Fibroblast of lung (primary cell): ENCODE measurements at places on chromosomes 2 and 18.
A peak's percentile ranks its signal among the peaks of the same experiment; 100 is the strongest.

- H3K4me3 ChIP-seq = no peak overlapping the region
- H3K36me3 ChIP-seq = no peaks in the 10 kb centered on the region
- DNase-seq = peak; percentile 63
- no peak overlapping the region for H3K27ac ChIP-seq
Observed at GRCh38 chr18:46407486-46408166, 249.4 kb downstream of the LOXHD1 start.

DNA sequence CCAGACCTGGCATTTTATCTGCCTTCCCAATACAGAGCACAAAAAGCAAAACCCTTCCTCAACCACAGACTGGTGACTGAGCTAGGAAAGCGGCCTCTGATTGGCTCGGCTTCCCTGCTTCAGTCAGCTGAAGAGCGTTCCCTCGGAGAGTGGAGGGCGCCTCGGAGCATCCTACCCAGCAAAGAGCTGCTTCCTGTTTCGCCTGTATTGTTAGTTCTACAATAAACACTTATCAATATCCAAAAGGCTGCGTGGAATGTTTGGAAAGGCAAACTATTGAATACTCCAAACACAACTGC, 125.0 kb downstream of the CACNB4 start:
- H3K27ac ChIP-seq = no peak overlapping the region
- H3K36me3 ChIP-seq = no peaks in the 10 kb centered on the region
- peaks cover 3% of the 10 kb centered on the region for H3K27me3 ChIP-seq
- no peaks in the 10 kb centered on the region for H3K4me1 ChIP-seq
- peak; percentile 65 for DNase-seq

GRCh38 chr2:214377286-214377624, 33.6 kb upstream of the VWC2L start:
- no peak overlapping the region for H3K27ac ChIP-seq
- DNase-seq = no peak
- no peaks in the 10 kb centered on the region for H3K4me1 ChIP-seq
- H3K27me3 ChIP-seq = no peaks in the 10 kb centered on the region

- DNase-seq = peak; percentile 66
- H3K36me3 ChIP-seq = peaks cover 2% of the 10 kb centered on the region
- H3K27me3 ChIP-seq = no peaks in the 10 kb centered on the region
- H3K4me3 ChIP-seq = peak overlapping the region; percentile 78
Observed at GRCh38 chr2:161238560-161239325, 69.5 kb upstream of the PSMD14 start.

DNA sequence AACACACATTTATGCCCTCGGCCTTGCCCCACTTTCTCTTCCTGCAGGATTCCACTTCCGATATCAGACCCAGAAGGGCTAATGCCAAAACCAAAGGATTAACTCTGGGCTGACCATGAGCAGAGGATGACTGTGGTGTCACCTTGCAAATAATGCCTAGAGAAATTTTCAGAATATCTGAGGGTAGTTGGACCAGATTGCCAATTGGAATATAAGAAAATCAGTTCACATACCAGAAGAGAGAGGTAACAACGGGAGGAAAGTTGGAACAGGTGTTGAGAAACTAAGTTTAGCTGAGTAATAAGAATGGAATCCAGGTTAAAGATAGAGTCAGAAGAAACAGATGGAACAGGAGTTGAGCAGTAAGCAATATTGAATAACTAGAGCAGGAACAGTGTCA, 232.7 kb upstream of the UBE2E3 start:
- no peaks in the 10 kb centered on the region for H3K36me3 ChIP-seq
- H3K4me3 ChIP-seq = no peak overlapping the region
- H3K4me1 ChIP-seq = peaks cover 1% of the 10 kb centered on the region
- no peaks in the 10 kb centered on the region for H3K27me3 ChIP-seq
- H3K27ac ChIP-seq = no peak overlapping the region

- no peaks in the 10 kb centered on the region for H3K36me3 ChIP-seq
- H3K27ac ChIP-seq = no peak overlapping the region
- H3K27me3 ChIP-seq = no peaks in the 10 kb centered on the region
- H3K4me1 ChIP-seq = peaks cover 6% of the 10 kb centered on the region
Observed at GRCh38 chr2:28747714-28748113, 3.9 kb upstream of the PPP1CB start.

DNA sequence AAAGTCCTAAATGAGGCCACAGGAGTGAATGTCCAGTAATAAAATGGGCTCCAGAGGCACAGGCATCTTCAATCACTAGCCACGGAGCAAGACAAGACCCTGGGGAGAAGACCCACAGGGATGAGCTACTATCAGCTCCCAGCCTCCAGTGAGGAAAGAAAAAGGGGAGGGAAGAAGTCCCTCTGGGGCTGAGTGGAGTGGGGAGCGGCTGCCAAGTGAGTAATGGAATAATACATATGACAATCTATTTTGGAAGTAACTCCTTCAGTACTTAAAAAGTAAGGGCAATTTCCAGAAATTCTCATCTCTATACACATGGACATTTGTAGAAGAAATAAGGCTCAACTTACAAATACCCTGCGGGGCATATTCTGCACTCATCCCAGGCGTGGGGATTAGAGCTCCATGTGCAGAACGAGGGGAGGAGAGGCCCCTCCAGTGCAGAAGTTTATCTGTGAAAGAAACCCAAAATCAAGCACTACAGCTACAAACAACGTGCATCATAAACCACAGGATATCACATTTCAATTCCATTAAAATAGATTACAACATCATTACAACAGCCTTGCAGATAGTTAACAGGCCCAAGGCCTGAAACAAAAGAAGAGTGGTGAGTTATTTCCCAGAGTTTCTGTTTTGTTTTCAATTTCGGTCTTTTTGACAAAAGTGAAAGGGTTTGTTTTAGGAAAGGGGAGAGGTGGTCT, 84.9 kb downstream of the BCL11A start:
- no peaks in the 10 kb centered on the region for H3K36me3 ChIP-seq
- H3K27ac ChIP-seq = no peak overlapping the region
- H3K27me3 ChIP-seq = no peaks in the 10 kb centered on the region
- H3K4me1 ChIP-seq = no peaks in the 10 kb centered on the region

- DNase-seq = peak; percentile 15
- H3K4me3 ChIP-seq = no peak overlapping the region
- H3K27ac ChIP-seq = no peak overlapping the region
- no peaks in the 10 kb centered on the region for H3K36me3 ChIP-seq
Observed at GRCh38 chr2:16537347-16537746, 128.3 kb downstream of the CYRIA start.

DNA sequence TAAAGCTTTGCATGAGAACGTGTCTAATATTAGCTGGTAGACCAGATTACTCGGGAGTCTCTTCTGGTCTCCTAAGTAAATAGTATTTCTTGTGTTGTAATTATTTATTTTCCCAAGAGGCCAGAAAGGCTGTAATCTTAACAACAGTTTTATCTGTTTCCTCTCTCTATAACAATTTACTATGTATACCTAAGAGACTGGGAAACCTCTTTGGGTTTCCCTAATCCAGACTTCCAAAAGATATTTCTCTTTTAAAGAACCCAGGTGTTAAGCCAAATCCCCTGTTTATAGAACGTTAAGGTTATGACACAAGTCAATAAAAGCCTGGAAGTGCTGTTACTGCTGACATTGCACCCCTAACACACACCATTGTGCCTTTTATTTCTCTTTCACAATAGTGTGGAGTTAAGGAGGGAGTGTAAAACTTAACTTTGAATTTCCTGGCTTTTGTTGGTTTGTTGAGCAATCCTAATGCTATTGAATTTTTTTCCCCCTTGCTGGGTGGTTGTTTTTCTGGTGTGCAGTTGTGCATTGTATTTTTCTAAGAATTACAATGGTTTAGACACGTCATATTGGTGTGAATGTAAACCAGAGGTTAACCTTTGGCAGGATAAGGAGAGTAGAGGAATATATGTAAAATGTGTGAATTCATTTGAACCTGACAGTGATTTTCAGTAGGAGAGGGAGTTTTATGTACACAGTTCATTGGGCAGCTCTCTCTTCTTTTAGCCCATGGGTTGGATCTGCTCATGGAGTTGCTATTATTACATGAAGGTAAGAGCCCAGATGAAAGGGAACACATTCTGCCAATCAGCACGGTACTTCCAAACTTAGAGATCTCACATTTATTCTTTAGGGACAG, 192.8 kb downstream of the MTX2 start:
- no peak overlapping the region for H3K27ac ChIP-seq
- no peaks in the 10 kb centered on the region for H3K36me3 ChIP-seq
- no peaks in the 10 kb centered on the region for H3K27me3 ChIP-seq
- H3K4me1 ChIP-seq = no peaks in the 10 kb centered on the region
- no peak for DNase-seq

DNA sequence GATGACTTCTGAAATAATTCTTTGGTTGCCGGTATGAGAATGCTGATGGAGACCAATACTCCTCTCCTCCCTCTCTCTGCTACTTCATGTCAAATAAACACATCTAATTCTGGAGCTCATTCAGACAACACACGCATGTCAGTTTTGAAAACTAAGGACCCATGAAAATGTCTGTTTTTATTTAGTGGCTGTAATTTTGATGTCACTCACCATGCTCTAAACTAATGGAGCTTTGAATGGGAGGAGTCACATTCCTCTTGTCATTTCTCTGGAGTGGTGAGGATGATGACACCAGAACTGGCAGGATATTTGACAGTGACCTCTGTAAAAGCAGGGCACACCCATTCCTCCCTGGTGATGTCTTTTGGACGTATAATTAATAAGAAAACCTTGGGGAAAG, 163.0 kb downstream of the PHLPP1 start:
- peaks cover 11% of the 10 kb centered on the region for H3K4me1 ChIP-seq
- DNase-seq = no peak
- H3K4me3 ChIP-seq = no peak overlapping the region
- no peaks in the 10 kb centered on the region for H3K27me3 ChIP-seq
- H3K27ac ChIP-seq = no peak overlapping the region

DNA sequence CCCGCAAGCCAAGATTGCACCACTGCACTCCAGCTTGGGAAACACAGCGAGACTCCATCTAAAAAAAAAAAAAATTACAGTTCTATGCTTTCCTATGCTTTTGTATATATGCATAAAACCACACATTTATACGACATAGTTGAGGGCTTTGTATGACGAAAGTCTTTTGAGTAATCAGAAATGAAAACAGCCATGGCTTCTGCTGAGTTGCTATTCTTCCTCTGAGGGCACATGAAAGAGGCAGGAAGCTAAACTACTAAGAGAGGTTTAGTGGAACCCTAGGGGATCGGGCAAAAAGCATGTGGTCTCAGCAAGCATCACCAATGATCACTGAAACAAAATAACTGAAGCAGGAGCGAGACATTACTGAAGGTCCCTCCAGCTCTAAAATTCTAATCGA, 99.6 kb downstream of the ZAP70 start:
- no peak overlapping the region for H3K27ac ChIP-seq
- no peak overlapping the region for H3K4me3 ChIP-seq

DNA sequence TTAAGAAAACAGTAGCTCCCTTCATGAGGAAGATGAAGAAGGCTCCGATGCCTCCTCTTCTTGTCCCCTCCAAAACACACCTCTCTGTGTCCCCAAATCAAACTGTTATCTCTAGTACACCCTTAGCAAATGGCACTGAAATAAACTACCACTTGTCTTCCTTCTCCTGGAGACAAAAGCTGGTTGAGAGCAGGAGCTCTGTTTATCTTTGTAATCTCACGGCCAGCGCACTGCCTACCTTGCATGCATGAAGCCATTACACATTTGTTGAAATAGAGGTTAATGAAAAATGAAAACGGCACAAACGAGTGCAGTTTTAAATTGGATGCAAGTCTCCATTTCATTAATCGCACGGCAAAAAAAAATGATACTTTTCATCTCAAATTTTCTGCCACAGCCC, 113.7 kb downstream of the EPB41L3 start:
- H3K27ac ChIP-seq = no peak overlapping the region
- no peaks in the 10 kb centered on the region for H3K27me3 ChIP-seq
- H3K4me1 ChIP-seq = no peaks in the 10 kb centered on the region
- no peak overlapping the region for H3K4me3 ChIP-seq
- no peaks in the 10 kb centered on the region for H3K36me3 ChIP-seq
- no peak for DNase-seq

DNA sequence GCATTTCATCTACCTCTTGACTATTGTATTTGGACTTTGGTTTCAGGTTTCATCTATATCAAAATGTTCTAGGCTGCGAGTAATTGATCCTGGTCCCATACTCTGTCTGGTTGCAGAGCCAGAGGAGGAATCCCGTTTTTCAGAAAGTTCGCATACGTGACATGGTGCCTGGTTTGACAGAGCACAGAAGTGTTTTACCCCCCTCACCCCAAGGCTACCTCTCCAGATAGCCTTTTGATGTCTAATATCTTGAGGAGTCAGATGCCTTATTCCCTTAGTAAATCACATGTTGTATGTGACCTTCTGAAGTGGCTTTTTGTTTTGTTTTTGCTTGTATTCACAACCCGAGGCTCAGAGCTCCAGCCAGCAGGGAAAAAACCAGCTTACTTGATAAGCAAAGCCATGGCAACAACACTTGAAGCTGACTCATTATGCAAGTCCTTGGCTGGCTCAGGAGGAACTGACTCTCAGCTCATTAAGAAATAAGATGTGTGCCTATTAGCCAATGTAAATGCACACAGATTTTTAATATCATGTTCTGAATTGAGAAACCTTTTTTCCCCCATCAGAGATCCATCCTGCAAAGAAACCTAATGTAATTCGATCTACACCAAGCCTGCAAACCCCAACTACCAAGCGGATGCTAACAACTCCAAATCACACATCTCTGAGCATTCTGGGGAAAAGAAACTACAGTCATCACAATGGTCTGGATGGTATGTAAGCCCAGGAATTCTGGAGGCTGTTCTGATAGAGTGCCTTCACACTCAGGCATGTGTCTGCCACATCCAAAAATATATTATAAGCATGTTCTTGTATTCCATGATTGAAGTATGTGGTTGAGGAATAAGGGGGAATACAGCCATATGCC, 41.4 kb downstream of the OXER1 start:
- no peaks in the 10 kb centered on the region for H3K36me3 ChIP-seq
- H3K4me3 ChIP-seq = no peak overlapping the region
- no peaks in the 10 kb centered on the region for H3K4me1 ChIP-seq
- H3K27ac ChIP-seq = no peak overlapping the region

DNA sequence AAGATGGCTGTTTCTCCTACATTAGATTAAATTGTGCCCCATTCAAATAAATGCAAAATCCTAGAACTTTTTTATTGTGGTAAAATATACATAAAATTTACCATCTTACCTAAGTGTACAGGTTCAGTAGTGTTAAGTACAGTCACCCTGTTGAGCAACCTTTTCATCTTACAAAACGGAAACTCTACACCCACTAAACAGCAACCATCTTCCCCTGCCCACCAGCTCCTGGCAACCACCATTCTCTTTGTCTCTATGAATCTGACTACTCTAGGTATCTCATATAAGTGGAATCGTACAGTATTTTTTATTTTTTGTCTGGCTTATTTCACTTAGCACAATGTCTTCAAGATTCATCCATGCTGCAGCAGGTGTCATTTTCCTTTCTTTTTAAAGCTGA, 53.0 kb downstream of the ASXL2 start:
- no peaks in the 10 kb centered on the region for H3K36me3 ChIP-seq
- no peaks in the 10 kb centered on the region for H3K27me3 ChIP-seq
- H3K4me1 ChIP-seq = no peaks in the 10 kb centered on the region
- DNase-seq = no peak

DNA sequence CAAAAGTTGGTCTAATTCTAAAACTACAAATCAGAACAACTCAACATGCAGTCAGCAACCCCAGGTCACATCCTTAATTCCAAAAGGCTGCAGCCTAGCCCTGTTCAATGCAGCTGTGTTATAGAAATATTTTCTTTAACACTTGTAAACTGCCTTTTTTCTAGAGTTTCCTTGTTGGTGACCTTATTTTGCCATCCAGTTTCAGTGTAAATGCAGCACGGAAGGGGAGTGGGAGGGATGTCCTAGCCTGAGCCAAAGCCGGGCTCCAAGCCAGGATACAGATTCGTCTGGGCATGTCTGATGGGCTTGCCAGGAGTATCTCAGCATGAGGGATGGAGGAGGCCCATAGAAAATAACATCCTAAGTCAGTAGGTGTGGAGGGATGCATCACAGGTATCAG, 17.7 kb upstream of the SP3 start:
- peak overlapping the region; percentile 12 for H3K27ac ChIP-seq
- H3K4me1 ChIP-seq = peaks cover 10% of the 10 kb centered on the region
- no peak overlapping the region for H3K4me3 ChIP-seq
- DNase-seq = peak; percentile 69
